ENCODE measurements at places on chromosomes 5 and 9. TPM values are rescaled to one million over a fixed set of nuclear protein-coding genes. Genes with fewer than 3 reads are reported as not detected.
A peak's percentile ranks its signal among the peaks of the same experiment; 100 is the strongest.

Gene DMRT3
- not detected for total RNA-seq

Gene POU4F3
- total RNA-seq, result under 0.01 TPM

Gene APBA1
- 7.1 TPM for total RNA-seq

Gene LECT2
- not detected for total RNA-seq

Gene IL4
- total RNA-seq, result not detected

Gene KCNMB1
- total RNA-seq, result not detected

Gene THOC3
- total RNA-seq, result 33.1 TPM

Gene GAS1
- 0.77 TPM for total RNA-seq

- no peak for DNase-seq
Observed at GRCh38 chr9:121589986-121590385, 61.4 kb upstream of the DAB2IP start.

- DNase-seq, result no peak
Observed at GRCh38 chr5:76745670-76746069, 29.7 kb downstream of the F2R start.

GRCh38 chr5:80035839-80036238 is 691 bp downstream of the THBS4 start:
- DNase-seq, result no peak

GRCh38 chr5:176592573-176592972 is 17.4 kb downstream of the GPRIN1 start:
- DNase-seq, result no peak

DNA sequence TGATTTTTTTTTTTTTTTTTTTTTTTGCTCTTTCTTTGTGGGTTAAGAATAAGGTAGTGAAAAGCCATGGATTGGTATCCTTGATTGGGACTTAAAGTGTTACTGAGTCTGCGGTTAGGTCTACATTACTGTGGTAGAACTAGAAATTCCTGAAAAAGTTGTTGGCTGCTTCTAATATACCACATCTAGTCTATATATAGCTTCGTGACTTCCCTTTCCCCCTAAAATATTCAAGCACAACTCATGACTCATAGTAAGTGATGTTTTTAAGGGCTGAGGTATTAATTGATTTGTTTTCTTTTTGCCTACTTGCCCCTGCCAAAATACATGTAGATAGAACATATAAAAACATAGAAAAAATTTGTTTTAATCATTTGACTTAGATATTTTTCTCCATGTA is 247.6 kb downstream of the TMEM232 start:
- DNase-seq, result no peak

- DNase-seq, result no peak
Observed at GRCh38 chr9:110895147-110895905, 142.9 kb downstream of the LPAR1 start.

GRCh38 chr5:172769616-172770373 is 1.2 kb downstream of the DUSP1 start:
- peak; percentile 35 for DNase-seq

DNA sequence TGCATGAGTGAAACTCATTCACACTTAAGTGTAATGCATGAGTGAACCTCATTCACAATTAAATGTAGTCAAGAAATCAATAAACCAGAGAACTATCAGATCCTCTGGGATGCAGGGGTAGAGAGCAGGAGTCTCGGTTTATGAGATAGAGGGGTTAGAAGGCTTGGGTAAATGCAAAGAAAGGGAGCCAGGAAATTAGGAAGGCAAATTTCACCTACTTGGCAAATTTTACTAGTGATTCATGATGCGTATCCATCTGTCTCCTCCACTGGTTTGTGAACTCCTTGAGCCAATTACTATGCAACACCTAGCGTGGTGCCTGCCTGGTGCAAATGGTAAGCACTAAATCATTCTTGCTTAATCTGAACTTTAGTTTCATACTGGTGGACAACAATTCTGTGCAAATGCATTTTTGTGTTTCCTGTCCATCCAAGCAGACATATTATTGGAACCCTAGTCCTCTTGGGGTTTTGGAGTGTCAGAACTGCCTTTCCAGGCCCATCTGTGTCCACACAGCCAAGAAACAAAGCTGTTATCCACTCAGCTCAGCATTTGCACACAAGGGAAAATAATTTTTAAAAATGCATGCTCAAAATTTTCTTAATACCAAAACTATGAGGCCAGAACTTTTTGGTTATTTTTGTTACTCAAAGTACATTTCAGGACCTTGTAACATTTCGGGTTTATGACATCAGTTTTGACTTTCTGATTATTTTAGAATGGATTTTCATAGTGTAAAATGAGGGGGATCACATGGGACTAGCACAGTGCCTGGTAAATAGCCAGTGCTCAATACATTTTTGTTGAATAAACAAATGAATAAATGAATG is 5.2 kb downstream of the HAPLN1 start:
- DNase-seq, result no peak

GRCh38 chr5:80246995-80247729 is 8.7 kb downstream of the SERINC5 start:
- peak; percentile 86 for DNase-seq

DNA sequence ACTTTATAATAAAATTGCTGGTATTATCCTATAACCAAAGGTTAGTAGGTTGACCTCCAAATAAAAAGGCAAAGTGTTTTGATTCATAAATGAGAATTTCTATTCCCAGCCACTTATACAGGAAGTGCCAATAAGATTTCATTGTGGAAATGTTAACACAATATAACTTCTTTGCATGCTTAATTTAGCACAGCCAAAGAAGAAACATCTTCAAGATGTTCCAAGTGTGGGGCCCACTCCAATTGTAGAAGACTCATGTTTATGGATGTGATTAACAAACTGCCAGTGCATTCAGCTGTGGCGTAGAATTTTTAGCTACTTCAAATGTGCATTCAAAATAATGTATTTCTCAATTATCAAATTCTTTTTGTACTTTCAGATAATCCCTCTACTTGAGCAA is 402.3 kb downstream of the DEPDC1B start:
- no peak for DNase-seq

DNA sequence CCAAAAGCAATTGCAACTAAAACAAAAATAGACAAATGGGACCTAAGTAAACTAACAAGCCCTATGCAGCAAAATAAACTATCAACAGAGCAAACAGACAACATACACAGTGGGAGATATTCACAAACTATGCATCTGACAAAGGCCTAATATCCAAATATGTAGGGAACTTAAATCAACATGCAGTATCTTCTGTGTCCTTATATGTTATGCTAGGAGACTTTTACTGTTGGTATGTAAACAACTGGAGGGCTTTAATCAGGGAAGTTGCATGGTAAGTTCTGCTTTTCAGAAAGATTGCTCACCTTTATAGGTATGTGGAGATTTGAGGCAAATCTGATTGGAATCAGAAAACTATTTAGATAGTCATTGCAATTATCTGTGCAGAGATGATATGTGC is 461.2 kb upstream of the RIOK2 start:
- no peak for DNase-seq

GRCh38 chr5:139394123-139394653 is 716 bp downstream of the PROB1 start:
- DNase-seq, result no peak

GRCh38 chr9:69250681-69251080 is 74.3 kb upstream of the ENTREP1 start:
- DNase-seq, result peak; percentile 76

GRCh38 chr9:131965841-131966240 is 113.8 kb downstream of the MED27 start:
- no peak for DNase-seq

DNA sequence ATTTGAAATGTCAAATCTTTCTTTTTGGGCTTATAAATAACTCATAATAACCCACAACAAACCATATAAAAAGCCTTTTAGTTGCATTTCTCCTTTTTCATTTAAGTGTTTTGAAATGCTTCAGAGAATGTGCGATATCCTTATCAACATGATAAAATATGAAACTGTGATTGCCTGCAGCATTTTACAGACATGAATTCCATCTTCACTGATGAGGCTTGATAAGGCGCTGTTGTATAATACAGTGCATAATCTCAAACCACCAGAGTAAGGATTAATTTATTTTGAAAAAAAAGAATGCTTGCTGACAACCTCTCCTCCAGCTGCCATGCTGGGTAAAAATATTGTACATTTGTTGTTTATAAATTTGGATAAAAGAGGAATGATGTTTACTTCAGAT is 216.8 kb downstream of the PBX3 start:
- no peak for DNase-seq

GRCh38 chr5:154618696-154619095 is 136.5 kb upstream of the LARP1 start:
- DNase-seq, result no peak

Measured in dermis microvascular lymphatic vessel endothelial cell (primary cell).